ENCODE measurements at places on chromosomes 13 and 19.

- DNase-seq: no peak
Measured at GRCh38 chr19:12166626-12167025, 3.7 kb downstream of the ZNF136 start.

- no peak for DNase-seq
Measured at GRCh38 chr19:16066611-16067104, 9.6 kb upstream of the TPM4 start.

GRCh38 chr19:6056801-6057650, 53.3 kb downstream of the RFX2 start:
- DNase-seq: no peak

DNA sequence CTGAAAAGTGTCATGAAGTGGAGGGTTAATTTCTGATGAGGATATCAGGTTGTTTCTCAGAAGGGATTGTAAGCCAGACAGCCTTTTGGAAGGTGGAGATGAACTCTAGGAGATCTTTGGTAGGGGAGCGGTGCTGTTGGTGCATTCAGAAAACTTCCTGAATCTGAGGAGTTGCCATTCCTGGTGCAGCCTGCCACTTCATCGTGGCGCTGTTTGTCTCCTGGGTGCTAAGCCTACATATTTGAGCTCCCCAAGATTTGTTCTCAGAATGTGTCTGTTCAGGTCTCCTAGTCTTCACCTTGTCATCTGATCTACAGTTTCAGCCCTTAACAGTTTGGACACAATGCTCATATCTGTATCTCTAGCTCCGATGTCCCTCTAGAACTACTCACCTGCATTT, 285.6 kb downstream of the MTUS2 start:
- DNase-seq: no peak

GRCh38 chr19:31470229-31470939, 121.1 kb upstream of the TSHZ3 start:
- DNase-seq: no peak

DNA sequence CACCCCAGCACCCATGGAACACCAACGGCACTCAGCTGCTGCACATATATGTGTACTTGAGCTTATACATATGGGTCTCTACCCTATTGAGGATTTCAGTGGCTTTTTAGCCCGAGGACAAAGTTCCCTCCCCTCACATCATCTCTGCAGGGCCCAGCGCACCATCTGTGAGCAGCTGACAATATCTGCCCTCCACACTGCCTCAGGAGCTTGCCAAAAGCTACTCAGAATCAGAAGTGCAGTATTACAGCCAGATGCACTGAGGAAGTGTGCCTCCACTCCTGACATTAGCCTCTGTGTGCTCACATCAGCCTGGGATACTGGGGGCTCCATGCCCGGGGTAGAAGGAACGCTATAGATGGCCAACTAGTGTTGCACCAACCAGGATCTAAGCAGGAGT, 903.9 kb downstream of the UQCRFS1 start:
- no peak for DNase-seq

DNA sequence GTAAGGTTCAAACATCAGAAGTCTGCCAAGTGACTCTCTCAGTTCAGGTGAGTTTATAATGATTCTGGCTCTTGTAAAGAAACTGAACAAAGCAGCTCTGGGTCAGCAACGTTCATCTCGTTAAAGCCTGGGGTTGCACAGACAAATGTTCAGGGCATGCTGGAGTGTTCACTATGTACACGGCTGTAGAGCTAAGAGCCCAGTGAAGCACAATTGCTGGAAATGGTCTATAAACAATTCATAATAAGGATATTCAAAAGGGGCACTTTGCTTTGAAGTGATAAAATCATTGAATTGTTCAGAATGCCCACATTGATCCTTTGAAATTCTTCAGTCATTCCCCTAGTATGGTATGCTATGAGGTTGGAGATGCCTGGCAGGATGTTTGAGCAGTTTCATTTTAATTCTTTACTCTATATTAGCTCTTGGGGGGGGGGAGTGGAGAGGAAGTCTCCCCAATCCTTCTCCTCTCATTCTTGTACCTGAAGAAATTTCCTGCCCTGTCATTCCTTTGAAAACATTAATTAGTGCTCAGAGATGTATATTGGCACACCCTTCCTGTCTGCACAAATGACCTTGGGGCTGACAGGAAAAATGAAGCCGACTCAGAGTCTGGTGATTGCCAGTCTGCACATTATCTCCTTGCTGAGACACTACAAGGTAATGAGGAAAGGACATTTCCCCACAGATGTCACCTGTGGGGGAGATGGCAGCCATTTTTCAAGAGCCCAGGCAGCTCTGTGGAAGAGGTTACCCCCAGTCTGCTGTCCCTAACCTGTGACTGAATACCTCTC, 145.5 kb downstream of the DLEU7 start:
- no peak for DNase-seq

DNA sequence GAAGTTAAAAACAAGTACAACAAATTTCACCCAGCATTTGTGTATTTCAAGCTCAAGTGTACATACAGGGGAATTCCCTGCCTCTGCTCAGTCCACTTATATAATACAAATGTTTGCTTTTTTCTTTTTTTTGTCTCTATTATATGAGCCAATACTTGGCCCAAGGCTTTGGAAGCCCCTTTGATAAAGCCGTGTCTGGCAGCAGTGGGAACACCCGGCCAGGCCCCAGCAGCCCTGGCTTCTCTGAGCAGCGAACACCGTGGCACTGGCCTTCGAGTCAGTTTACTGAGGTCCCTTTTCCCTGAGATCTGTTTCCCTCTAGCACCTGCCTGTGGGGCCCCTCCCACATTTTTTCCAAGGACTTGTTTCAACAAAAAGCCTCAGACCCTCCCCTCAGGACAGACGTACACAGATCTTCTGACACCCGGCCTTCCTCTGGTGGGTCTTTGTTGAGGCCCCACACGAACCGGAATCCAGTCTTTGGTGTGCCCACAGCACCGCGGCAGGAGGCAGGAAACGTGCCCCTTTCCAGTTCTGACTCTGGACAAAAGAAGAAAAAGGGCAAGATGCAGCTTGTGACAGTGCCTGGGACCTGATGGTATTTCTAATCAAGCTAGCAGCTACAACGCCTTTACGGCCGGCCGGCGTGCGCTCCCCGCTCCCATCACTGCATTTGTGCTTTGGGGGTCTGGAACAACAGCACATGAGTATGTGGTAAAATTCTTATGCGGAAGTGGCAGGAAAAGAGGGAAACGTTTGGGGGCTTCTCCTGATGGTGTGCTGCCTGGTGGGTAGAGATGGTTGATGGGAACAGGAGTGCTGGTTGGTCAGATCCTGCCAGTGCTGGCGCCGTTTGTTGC, 13.8 kb downstream of the SIPA1L3 start:
- DNase-seq: no peak

- no peak for DNase-seq
Measured at GRCh38 chr19:50873056-50873455, at the start of gene KLK2. KLK2 (plus strand) TSS chr19:50873439; CDS start chr19:50873474, 35 bp downstream.

DNA sequence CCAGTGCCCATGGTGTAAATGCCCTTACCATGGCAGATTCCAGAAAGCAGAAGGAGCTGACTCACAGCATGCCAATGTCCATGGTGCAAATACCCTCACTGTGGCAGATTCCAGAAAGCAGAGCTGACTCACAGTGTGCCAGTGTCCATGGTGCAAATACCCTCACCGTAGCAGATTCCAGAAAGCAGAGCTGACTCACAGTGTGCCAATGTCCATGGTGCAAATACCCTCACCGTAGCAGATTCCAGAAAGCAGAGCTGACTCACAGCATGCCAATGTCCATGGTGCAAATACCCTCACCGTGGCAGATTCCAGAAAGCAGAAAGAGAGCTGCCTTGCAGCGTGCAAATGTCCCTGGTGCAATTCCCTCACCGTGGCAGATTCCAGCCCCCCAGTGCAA, 163.8 kb upstream of the SOX1 start:
- DNase-seq: no peak

GRCh38 chr19:29717051-29717450, 2.0 kb upstream of the C19orf12 start:
- no peak for DNase-seq

DNA sequence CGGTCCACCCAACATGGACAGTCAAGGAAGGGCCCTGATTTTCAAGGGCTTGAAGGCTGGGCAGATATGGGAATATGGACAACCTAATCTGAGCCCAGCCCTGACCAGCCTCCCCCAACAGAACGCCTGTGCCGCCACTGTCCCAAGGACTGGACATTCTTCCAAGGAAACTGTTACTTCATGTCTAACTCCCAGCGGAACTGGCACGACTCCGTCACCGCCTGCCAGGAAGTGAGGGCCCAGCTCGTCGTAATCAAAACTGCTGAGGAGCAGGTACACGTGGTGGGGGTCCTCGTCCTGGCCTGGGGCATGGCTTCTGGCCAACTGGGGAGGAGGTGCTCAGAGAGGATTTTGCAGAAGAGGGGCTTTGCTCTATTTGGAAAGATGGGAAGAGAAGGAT, 3.5 kb downstream of the CLEC4M start:
- no peak for DNase-seq

GRCh38 chr19:51129716-51130115, 5.0 kb downstream of the SIGLEC9 start:
- no peak for DNase-seq

- DNase-seq: no peak
Measured at GRCh38 chr19:33467851-33468250, 53.7 kb downstream of the PEPD start.

DNA sequence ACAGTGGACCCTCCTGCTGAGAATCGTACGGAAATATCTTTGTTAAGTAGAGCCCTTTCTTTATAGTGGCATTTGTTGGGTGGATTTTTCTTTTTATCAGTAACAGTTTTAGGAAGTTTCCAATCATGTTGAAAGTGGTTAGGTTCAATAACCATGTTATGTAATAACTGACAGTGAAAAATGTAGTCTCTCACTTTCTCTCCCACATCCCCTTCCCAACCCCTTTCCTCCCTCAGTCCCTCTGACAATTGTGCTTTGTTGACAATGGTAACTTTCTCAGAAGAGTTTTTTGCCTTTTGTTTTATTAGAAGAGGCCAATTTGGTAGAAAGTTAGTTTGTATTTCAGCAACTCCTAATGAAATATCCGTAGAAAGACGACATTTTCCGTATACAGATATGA, 77.8 kb upstream of the SLAIN1 start:
- DNase-seq: no peak

DNA sequence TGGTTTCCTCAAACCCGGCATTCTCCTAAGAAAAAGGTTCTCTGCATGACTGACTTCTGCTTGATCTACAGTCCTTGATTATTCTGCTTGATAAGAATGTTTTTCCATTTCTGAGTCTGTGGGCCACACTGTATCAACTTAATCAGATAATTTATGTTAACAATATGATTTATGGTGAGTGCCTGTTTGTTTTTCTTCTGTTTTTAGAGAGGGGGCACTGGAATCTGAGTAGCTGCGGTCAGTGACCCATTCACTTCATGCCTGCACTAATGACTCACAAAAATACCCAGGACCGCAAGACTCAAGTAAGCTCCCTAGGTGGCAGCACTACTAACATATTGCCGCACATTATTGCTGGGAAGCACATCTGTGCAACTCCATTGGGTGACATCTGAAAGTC, 542.3 kb upstream of the ATXN8OS start:
- DNase-seq: no peak

DNA sequence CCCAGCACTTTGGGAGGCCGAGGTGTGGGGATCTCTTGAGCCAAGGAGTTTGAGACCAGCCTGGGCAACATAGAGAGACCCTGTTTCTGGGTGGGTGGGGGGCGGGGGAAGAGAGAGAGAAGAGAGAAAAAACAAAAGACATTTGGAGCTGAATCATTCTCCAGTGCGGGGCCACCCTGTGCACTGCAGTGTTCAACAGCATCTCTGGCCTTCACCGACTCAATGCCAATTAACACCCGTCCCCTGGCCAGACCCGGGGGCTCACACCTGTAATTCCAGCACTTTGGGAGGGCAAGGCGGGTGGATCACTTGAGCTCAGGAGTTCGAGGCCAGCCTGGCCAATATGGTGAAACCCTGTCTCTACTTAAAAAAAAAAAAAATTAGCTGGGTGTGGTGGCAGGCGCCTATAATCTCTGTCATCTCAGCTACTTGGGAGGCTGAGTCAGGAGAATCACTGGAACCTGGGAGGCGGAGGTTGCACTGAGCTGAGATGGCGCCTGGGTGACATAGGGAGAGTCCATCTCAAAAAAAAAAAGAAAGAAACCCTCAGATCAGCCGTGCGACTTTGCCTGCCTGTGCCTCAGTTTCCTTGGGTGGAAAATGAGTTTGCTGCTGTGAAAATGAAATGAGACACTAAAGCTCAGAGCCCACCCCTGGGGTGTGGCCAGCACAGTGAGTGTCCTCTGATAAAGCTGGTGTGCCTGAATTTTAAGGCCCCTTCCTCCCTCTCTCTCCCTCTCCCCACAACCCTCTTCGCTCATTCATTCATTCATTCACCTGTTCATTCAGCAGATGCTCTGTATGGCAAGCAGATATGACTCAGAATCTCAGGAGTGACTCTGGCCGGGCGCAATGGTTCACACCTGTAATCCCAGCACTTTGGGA, 6.4 kb downstream of the KLF2 start:
- no peak for DNase-seq

DNA sequence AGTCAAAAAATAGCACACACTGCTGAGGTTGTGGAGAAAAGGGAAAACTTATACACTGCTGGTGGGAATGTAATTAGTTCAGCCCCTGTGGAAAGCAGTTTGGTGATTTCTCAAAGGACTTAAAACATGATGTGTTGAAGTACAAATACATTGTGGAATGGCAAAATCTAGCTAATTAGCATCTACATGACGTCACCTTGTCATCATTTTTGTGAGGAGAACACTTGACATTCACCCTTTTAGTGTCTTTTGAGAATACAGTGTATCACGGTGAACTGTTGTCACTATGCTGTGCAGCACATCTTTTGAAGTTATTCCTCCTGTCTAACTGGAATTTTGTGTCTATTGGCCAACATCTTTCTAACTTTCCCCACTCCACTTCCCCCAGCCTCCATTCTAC, 5.6 kb downstream of the OR7A10 start:
- DNase-seq: no peak

GRCh38 chr13:51025245-51025905, 85.7 kb downstream of the C13orf42 start:
- no peak for DNase-seq

DNA sequence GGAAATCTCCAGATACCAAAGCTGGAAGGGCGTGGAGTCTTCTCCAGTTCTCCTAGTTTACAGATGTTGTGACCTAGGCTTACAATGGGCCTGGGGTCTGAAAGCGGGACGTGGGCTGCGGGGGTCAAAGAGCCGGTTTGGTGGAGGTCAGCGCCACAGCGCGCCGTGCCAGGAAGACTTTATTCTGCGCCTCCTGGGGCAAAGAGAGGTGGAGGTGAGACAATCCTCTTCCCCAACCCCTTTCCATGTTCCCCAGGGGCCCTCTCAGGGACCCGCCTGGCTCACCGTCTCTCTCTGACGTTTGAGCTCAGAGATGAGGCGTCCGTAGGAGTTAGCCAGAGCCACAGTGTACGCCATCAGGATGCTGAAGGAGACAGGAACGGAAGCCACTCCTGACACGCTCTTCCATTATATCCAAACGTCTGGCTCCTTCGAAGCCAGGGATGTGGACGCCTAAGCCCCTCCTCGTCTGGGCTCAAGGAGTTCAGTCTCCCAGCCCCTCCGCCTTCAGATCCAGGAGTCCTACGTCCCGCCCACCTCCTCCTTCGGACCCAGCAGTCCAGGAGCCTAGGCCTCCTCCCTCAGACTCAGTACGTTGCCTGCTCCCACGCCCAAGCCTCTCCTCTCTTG, 776 bp upstream of the LENG1 start:
- no peak for DNase-seq
